ENCODE measurements at places on chromosomes 7 and 10.
A peak's percentile ranks its signal among the peaks of the same experiment; 100 is the strongest.

DNA sequence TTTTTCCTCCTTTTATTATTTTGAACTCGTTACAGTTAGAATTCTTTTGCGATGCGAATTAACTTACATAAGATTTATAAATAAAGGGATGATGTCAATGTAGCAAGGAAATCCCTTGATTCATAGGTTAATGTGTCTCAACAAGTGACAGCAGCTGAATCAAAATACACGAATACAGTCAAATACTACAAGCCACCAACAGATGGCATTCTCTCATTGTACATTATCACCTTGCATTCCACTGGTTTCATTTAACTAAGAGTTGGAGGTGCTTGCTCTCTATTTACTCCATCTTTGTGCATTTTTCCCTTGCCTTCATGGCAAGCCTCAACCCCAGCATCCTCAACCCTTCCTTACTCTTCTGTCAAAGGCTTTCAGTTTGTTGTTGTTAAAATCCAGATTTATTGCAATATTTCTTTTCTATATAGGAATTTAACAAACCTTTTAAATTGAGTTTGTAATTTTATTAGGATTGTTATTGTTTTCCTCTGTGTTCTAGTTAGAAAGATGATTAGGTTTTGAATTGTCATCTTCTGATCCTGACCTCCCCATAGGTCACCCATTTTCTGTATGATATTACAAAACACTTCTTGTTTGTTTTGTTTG lies 78.3 kb downstream of the SLC25A40 start:
- peak; percentile 35 for DNase-seq

- no peak for DNase-seq
These were observed 127.5 kb upstream of the GPR26 start for GRCh38 chr10:123538401-123539320.

DNA sequence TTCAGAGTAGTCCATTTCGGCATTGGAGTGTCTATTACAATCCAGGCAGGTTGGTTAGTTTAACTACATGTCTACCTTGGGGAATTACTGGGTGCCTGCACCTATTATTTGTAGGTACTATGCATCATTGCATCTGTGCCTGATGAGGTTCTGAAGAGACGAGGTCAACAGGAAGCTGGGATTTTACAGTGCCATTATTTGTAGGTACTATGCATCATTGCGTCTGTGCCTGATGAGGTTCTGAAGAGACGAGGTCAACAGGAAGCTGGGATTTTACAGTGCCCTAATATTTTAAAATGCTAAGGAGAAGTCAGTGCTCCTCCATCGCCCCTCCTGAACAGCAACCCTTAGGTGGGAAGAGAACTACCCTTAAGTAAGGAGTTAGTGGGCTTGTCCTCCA lies 41.7 kb downstream of the NPY start:
- DNase-seq, result no peak

DNA sequence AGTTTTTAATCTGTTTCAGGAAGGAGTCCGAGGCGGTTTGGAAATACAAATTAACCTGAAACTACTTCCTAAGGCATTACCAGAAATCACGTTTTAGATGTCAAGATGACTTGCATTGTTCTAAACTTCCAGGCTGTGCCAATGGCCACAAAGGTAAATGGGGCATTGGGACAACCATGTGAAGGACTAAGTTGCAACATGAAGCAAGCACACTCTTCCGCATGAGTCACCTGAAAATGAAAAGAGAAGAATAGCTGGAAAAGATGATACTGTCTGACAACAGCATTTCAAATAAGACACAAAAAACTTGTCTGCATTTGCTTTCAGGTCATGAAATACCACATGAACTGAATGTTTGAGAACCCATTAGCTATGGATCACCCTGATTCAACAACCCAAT lies 262.1 kb downstream of the AHR start:
- no peak for DNase-seq

GRCh38 chr10:69425511-69426298 lies 9.0 kb upstream of the TACR2 start:
- peak; percentile 52 for DNase-seq

- no peak for DNase-seq
These were observed 40.1 kb upstream of the EEPD1 start for GRCh38 chr7:36112969-36113368.

DNA sequence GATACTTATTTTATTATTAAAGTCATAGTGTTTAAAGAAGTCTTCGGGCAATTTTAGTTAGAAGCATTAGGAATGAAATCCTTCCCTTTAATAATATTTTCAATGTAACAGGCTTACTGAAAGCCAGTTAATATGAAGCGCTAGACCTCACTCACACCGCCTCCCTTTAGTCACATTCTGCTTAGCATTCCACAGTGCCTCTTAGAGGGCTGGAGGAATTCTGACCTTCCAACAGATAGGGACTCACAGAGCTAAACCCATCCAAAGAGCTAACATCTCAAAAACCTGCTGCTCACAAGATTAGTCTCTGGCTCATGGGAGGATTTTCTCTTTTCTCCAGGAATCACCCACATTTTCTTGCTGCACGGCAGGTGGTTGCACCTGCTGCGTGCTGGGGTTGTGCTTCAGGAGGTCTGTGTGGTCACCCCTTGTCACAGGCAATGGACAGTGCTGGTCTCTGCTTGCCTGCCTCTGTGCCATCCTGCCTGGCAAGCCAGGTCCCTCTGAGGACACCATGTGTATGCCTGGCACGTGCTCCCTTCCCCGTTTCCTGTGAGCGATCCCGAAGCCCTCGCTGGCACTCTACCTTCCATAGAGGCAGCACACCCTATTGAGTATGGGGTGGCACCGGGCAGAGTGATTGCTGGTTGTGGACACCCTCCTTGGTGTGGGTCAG lies 91.8 kb downstream of the KLF6 start:
- no peak for DNase-seq

DNA sequence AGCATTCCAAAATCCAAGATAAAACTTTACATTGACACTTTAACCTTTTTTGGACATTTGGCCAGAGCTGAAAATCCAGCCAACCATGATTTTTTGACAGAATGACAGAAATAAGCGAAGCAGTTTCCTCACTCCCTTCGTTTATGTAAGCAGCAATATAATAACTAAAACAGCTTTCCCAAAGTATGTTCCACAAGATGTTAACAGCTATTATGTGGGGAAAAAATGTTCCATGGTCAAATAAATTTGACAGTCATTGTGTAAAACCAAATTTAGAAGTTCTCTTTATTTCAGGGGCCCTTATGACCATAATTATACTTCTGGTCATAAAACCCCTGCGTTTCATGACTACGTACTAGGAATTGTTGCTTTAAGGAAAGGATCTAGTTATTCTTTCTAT lies 416.5 kb downstream of the MAGI2 start:
- DNase-seq, result no peak

DNA sequence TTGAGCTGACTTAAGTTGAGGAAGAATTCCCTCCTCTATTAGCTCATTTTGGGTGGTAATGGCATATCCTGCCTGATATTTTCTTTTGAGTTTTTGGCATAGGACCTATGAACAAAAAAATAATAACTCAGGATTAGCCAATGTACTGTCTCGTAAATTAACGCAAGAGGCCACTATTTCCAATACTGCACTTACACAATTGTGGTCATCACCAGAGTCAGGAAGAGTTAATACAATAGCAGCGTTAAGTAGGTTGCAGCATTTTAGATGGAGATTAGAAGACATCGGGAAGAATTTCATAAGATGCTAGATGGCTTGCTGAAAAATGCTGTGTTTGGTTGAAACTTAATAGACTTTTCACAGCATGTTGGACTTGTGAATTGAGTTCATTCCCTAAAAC lies 36.4 kb downstream of the ANTXRL start:
- no peak for DNase-seq

- DNase-seq, result no peak
These were observed 81.0 kb upstream of the CACUL1 start for GRCh38 chr10:118835682-118836326.

GRCh38 chr10:75228834-75229233 lies 6.9 kb downstream of the COMTD1 start:
- no peak for DNase-seq

GRCh38 chr10:72563327-72563932 lies 62.4 kb downstream of the MICU1 start:
- DNase-seq, result peak; percentile 36

- DNase-seq, result no peak
These were observed 503 bp upstream of the TRIP6 start for GRCh38 chr7:100866729-100867039.

GRCh38 chr10:15821046-15821683 lies 39.1 kb downstream of the MINDY3 start:
- no peak for DNase-seq

DNA sequence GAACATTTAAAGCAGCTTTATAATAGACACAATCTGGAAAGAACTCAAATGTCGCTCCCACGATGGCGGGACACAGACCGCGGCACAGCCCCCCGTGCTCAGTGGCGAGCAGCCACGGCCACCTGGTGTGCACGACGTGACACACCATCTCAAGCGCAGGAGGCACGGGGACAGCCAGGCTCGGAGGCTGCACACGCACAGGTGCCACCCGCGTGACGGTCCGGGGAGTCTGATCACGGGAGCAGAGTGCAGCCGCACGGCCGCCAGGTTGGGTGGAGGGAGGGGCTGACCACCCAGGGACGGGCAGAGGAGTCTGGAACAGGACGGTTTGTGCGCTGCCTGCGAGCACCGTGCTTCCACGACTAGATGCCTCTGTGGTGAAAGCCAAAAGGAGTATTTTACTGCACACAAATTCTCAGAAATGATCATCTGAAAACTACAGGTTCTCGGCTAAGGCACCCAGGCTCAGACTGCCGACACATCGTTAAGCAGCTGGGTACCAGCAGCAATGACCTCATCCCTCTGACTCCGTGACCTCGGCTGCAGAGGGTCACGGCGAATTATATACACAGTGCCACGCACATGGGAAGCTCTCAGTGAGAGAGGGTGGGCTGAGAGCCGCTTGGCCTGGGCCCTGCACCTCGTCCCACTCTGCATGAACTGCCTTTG lies 7.5 kb upstream of the GPER1 start:
- no peak for DNase-seq

DNA sequence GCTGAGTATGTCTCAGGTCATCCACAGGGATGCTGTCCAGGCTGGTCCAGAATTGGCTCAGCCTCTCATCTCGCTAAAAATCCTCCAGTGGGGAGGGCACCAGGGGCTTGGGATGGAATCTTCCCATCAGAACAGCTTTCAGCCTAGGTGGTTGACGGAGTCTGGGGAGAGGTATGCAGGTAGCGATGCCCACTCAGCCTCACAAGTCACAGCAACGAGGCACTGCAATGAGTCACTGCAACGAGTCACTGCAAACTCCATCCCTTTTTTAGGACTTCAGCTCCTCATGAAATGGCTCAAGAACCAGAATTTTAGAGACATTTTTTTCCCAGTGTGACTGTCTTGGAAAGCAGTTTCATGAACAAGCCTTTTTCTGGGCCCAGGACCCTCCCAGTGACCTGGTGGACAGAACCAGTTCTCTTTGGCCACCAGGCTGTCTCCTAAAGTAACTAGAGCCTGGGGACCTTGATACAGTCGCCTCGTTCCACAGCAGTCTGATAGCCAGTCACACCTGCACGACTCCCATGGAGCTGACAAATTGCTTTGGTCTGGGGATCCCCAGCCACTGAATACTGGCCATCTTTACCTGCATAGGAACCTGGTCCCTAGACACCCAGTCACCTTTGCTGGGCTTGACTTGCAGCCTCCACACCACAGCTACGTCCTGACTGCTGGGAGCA lies 41.3 kb upstream of the PPP2R2D start:
- DNase-seq, result no peak

DNA sequence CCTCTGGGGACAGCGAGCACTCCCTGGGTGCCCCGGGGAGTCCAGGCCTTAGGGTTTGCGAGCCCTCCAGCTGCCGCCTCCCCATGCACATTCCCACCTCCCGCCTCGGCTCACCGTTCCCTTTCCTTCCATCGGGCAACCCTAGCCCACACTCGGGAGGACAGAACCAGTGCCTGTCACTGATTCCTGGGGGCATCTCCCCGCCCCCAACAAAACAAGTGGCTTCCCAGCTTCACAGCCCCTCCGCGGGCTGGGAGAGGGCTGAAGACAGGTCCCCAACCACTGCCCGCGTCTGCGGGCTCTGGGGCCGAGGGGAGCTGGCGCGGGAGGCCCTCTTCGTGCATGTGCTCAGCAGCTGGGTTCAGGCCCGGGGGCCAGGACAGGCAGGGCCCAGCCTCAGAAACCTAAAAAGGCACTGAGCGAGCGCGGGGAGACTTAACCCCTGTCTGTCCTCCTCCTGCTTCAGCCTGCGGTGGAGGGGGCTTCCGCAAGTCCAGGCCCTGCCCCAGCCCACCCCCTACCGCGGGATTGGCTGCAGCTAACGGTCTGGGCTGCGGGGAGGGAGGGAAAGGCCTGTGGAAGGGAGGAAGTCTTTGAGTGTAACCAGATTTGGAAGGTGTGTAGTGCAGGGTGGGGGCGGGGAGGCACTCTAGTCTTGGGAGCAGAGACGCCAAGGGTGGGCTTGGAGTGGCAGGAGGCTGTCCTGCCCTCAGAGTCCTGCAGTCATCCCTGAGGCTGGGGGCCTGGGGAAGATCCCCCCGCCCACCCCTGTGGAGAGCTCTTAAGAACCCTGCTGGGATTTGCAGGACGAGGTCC lies 1.2 kb downstream of the FLNC start:
- DNase-seq, result no peak

DNA sequence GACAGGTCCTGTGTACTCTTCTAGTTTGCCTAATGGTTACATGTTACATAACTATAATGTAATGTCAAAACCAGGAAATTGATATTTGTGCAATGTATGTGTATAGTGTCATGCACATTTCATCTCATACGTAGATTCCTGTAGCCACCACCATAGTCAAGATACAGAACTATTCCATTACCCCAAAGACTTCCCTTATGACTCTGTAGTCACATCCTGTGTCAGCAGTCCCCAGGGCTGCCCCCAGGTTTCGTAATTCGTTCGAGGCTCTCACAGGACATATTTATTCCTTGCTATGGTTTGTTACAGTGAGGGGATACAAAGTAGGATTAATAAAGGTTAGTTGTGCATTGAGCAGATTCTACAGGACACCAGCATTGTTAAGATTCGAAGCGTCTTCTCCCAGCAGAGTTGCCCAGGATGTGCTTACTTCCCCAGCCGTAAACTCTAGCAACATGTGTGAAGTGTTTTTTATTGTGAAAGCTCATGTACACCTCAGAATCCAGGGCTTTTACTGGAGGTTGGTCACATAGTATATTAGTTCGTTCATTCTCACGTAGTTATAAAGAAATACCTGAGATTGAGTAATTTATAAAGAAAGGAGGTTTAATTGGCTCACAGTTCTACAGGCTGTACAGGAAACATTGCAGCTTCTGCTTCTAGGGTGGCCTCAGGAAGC lies 18.6 kb downstream of the RABGEF1 start:
- no peak for DNase-seq

DNA sequence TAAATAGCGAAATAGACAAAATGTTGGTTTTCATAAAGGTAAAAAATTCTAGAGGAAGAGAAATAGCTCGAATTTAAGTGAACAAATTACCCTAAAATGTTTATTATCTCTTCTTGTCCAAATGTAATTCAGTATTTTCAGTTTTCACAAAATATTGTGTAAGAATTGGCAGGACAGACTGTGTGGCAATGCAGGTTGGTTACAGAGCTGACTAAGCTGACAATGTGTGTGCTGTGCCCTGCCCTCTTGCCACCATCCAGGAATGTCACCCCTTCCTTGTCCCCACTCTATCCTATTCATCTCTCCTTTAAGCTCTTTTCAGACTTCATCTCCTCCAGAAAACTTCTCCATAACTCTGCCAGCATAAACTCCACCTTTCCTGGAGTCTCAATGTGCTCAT lies 46.1 kb downstream of the COL28A1 start:
- no peak for DNase-seq

- no peak for DNase-seq
These were observed 44.1 kb upstream of the ZNRF2 start for GRCh38 chr7:30240106-30240800.
